CD4-positive, alpha-beta T cell treated with Interleukin-2 at 100 ng/mL for 4 hours (primary cell): ENCODE measurements at places on chromosomes 3 and 15.

DNA sequence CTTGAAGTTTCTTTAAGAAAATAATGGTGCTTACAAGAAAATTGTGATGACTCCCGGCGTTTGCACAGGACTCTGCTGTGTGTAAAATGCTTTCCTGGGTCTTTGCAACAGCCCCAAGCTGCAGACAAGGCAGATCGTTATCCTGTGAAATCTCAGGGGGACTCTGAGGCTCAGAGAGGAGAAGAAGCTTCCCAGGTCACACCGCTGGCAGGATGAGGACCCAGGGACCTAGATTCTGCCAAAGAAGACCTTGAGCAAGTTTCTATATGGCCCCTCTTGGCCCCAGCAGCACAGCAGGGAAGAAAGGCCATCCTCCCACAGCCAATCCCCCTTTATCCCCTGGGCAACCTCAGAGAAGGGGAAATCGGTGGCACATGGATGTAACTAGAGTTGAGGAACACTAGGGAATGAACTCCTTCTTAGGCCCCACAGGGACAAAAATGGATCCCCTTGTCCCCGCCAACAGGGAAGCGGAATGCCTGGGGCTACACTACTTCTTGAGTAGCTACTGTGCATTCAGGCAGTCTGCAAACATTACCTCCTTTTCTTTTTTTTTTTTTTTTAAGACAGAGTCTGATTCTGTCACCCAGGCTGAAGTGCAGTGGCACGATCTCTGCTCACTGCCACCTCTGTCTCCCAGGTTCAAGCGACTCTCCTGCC lies 72.8 kb downstream of the CPN2 start:
- DNase-seq, result no peak

DNA sequence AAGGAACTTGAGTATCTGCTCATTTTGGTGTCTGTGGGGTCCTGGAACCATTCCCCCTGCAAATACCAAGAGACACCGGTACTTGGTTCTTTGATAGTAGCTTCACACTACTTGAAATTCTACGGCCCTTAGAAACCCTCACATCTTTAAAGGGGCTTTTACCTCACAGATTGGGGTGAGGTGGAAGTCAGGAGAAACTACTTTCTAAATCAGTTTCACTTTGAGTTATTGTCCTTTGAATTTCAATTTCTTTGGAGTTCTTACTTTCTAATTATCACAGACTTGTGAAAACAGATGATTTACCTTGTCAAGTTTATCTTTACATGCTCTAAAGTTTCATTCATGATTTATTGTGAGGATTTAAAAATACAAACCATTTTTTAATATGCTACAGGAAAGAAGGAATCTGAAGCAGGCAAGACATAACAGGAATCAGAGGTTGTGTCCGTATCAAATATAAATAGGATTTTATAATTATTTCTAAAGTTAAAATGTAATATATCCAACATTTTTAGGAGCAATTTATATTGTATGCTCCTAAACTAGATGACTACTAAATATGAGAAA lies 98.9 kb downstream of the NEDD4 start:
- no peak for DNase-seq

GRCh38 chr15:77857419-77857818 lies 220.1 kb downstream of the TBC1D2B start:
- no peak for DNase-seq

DNA sequence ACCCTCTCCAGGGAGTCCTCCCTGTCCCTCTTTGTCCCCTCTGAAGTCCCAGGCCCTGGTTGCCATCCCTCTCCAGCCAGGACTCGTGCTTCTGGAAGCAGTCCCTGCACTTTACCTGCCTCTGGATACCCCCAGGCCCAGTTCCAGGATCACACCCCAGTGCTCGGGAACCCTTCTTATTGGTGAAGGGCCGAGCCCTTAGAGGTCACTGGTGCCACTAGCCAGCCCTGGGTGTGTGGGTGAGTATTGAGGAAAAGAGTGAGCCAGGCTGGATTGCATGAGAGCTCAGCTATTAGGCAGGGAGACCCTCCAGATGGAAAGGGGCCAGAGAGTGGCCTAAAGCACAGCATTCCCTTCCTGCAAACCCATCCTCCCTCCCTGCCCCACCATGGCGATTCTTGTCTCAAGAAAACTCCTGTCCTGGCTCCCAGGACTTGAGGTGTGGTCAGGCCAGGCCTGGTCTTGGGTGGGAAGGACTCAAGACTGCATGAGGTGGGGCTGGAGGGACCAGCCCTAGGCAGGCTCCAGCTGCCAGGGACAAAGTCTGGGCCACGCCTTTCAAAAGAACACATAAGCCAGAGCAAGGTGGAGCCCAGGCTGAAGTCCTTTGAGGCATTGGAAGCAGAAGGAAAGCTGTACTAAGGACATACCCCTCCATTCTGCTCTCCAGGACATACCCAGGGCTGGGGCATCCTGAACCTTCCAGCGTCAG lies 4.8 kb upstream of the PHGR1 start:
- DNase-seq, result no peak

- no peak for DNase-seq
Measured at GRCh38 chr15:35673093-35673684, 127.2 kb upstream of the DPH6 start.
